Stimulated activated CD8-positive, alpha-beta memory T cell treated with anti-CD3 and anti-CD28 coated beads, Interleukin-4, amount 100 ng/mL, for 1 hour (primary cell): ENCODE measurements at places on chromosomes 4 and X.

- DNase-seq = no peak
Measured at GRCh38 chr4:145979160-145979559, 40.5 kb upstream of the ZNF827 start.

DNA sequence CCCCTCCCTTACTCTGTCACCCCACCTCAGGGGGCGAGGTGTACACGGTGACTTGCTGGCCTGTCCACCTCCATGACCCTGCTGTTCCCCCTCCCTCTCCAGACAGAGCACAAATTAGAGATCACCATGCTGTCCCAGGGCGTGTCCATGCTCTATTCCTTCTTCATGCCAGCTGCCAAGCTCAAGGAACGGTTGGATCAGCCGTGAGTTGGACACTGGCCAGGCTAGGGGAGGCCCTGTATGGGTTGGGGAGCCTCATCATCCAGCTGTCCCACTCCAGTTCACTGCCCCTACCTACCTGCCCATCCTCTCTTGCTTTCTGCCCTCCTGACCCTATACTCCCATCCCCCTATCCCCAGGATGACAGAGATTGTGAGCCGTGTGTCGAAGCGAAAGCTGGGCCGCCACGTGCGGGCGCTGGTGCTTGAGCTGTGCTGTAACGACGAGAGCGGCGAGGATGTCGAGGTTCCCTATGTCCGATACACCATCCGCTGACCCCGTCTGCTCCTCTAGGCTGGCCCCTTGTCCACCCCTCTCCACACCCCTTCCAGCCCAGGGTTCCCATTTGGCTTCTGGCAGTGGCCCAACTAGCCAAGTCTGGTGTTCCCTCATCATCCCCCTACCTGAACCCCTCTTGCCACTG is 3.9 kb upstream of the CDK16 start:
- DNase-seq = no peak

- no peak for DNase-seq
Measured at GRCh38 chrX:31240982-31241381, 169.1 kb upstream of the FTHL17 start.

DNA sequence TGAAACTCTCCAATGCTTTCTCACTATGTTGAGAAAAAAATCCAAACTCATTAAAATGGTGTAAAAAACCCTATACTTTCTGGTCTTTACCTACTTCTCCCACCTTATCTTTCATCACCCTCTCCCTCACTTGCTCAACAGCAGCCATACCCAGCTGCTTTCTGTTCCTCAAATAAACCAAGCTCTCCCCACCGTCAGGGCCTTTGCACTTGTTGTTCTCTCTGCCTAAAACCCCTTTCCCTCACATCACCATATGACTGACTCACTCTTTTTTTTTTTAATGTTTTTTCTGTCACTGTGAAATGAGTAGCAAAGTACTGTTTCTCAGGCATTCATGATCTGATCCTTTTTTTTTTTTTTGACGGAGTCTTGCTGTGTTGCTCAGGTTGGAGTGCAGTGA is 122.3 kb upstream of the TMEM164 start:
- no peak for DNase-seq

- no peak for DNase-seq
Measured at GRCh38 chrX:38332505-38332904, 5.2 kb upstream of the RPGR start.

DNA sequence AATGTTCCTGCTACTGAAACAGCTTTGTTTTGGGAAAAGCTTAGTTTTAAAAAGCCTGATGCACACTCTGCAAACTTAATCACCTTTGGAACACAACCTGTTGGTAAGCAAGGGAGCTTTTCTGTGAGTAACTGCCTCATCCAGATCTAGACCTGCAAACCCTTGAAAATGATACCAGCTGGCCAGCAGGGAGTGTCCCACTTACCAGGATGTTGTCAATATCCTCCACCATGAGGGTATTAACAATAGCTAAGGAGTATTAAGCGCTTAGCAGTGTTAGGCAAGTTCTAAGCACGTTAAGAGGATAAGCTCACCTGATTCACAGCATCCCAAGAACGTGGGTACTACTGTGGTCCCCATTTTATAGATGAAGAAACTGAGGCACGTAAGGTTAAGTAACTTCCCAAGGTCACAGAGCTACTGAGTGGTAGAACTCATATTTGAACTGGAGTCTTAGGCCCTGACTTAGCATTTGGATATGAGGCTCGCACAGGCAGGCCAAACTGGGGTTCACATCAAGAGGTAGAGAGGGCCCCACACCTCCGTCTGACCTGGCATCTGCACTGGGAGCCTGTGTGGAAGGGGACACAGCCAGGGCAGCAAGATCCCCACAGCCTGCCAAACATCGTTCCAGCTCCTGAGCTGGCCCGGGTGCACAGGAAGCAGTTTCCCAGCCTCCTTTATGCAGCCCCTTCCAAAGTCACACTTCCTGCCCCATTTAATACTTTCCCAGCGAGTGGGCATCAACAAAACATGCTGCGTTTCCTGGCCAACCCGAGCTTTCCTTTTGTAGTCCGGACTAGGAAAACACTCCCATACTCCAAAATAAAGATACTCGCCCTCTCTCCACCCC is 32.7 kb downstream of the IRF2 start:
- DNase-seq = no peak

- DNase-seq = no peak
Measured at GRCh38 chr4:146224326-146224966, 10.1 kb downstream of the REELD1 start.

GRCh38 chr4:1116838-1117237 is 3.5 kb upstream of the RNF212 start:
- DNase-seq = no peak

- DNase-seq = no peak
Measured at GRCh38 chr4:27304751-27305150, 444.1 kb downstream of the STIM2 start.

GRCh38 chrX:11414091-11414490 is 120.9 kb downstream of the AMELX start:
- DNase-seq = no peak

GRCh38 chr4:127748957-127749356 is 18.8 kb downstream of the SLC25A31 start:
- no peak for DNase-seq

- DNase-seq = no peak
Measured at GRCh38 chr4:176538217-176538925, 218.6 kb downstream of the SPCS3 start.

DNA sequence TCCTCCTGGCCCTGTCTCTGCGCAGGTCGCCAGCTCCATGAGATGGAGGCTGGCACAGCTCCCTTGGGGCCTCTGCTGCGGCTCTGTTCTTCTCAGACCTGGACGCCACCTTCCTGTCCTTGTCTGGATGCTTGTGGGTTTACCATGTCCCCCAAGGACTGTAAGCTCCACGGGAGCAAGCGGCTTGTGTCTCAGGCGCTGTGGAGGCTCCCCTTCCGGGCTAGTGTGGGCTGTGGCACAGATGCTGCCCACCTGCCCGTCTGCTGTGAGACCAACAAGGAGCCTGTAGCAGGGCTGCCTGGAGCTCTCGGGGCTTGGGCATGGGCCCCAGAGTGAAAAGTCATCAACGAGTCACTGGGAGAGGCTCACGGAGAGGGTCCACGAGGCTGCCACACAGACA is 25.2 kb downstream of the NAT8L start:
- no peak for DNase-seq

DNA sequence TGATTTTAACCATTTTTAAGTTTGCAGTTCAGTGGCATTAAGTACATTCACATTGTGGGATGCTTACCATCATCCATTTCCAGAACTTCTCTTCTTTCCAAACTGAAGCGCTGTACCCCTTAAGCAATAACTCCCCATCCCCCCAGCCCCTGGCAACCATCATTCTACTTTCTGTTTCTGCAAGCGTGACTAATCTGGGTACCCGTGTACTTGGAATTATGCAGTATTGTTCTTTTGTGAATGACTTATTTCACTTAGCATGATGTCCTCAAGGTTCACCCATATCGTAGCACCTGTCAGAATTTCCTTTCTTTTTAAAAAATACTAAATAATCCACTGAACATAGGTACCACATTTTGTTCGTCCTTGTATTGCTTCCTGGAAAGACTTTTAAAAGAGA is 32.9 kb downstream of the USP9X start:
- no peak for DNase-seq

- DNase-seq = no peak
Measured at GRCh38 chr4:176539091-176539784, 219.5 kb downstream of the SPCS3 start.

DNA sequence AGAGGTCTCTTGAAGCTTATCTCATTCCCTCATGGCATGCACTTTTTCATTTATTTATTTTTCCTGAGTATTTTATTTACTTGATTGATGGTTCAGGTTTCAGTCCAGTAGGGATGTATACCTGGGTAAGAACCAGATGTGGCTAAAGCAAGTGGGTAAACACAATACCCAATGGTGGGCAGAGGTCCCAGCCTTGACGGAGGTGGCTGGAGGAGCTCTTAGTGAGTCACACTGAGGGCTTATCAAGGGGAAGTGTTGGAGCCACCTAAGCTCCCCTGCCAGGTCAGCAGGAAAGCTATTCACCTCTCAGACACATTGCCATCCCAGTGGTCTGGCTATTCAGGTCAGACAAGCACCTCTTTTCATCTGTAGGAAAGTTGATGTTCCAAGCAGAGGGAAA is 236.2 kb upstream of the MAGEB16 start:
- no peak for DNase-seq

GRCh38 chr4:182143086-182143821 is 99.9 kb upstream of the TENM3 start:
- DNase-seq = no peak
